Gastroesophageal sphincter (tissue), 4 donors: ENCODE measurements at places on chromosomes 5 and 9.

- H3K27ac ChIP-seq = no peak overlapping the region
- H3K36me3 ChIP-seq = no peaks in the 10 kb centered on the region
- ATAC-seq = no peak
- peaks cover 12% of the 10 kb centered on the region for H3K27me3 ChIP-seq
- no peaks in the 10 kb centered on the region for H3K4me1 ChIP-seq
Measured at GRCh38 chr5:135432113-135432512, 15.0 kb downstream of the DCANP1 start.

DNA sequence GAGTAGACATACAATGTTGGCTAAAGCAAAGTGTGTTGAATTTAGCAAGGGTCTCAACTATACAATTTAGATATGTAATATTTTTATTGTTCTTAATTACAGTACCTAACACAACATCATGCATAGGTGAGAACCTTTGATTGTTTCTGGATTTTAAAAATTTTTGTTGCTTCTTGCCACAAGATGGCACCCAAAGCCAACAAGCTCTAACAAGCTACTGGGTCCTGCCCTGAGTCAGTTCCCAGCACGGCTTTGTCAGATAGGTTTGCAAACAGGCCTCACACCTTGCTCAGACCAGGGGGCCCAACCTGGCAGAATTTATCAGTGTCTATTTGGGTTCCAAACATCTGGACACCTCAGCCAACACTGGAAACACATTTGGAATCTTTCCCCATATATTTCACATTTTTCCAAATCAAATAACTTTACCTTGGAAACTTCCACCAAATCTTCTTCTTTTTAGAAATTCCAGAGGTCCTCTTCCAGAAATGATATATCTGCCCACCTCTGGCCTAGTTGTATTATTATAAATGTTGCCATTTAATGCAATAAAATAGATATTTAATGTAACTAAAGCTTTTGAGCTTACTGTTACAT is 49.5 kb upstream of the EGFLAM start:
- no peak overlapping the region for H3K27ac ChIP-seq
- peaks cover 9% of the 10 kb centered on the region for H3K27me3 ChIP-seq
- H3K36me3 ChIP-seq = no peaks in the 10 kb centered on the region
- no peak for ATAC-seq
- H3K4me1 ChIP-seq = no peaks in the 10 kb centered on the region

GRCh38 chr9:124761710-124762109 is 9.4 kb downstream of the NR6A1 start:
- H3K4me1 ChIP-seq = no peaks in the 10 kb centered on the region
- no peak overlapping the region for H3K27ac ChIP-seq
- peaks cover 98% of the 10 kb centered on the region for H3K27me3 ChIP-seq
- no peak for ATAC-seq

- no peak overlapping the region for H3K4me3 ChIP-seq
- peak overlapping the region; percentile 45 for H3K27ac ChIP-seq
- no peaks in the 10 kb centered on the region for H3K27me3 ChIP-seq
- peaks cover 9% of the 10 kb centered on the region for H3K4me1 ChIP-seq
- ATAC-seq = peak; percentile 89
- peaks cover 69% of the 10 kb centered on the region for H3K36me3 ChIP-seq
Measured at GRCh38 chr5:10400831-10401230, 40.8 kb upstream of the ROPN1L start.

DNA sequence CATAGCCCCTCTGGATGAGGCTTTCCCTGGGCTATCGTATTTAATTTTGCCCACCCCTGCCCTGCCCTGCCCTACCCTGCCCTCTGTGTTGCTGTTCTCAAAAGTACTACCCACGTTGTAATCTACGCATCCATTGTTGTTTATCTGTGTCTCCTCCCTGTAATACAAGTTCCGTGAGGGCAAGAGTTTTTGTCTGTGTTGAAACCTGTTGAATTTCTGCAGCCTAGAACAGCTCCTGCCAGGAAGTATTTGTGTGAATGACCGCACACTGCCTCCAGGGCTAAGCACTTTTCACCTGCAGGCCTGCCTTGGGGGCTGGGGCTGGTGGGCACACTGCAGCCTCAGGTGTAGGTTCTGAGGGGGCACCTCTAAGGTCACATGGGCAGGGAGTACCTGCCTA is 244.8 kb downstream of the HSPA4 start:
- no peaks in the 10 kb centered on the region for H3K4me1 ChIP-seq

DNA sequence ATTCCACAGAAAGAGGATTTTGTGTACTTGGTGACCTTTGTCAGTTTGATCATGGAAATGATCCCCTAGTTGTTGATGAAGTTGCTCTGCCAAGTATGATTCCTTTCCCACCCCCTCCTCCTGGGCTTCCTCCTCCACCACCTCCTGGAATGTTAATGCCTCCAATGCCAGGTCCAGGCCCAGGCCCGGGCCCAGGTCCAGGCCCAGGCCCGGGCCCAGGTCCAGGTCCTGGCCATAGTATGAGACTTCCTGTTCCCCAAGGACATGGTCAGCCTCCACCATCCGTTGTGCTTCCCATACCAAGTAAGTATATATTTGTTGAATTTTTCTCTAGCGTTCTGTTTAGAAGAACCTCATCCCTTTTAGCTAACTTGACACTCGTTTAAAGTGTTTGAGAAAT is 30.0 kb downstream of the RBM27 start:
- no peaks in the 10 kb centered on the region for H3K4me1 ChIP-seq
- H3K36me3 ChIP-seq = peaks cover 2% of the 10 kb centered on the region
- no peaks in the 10 kb centered on the region for H3K27me3 ChIP-seq
- no peak overlapping the region for H3K4me3 ChIP-seq

GRCh38 chr5:172074896-172075295 is 68.5 kb upstream of the FBXW11 start:
- no peak overlapping the region for H3K4me3 ChIP-seq
- no peaks in the 10 kb centered on the region for H3K27me3 ChIP-seq
- H3K27ac ChIP-seq = no peak overlapping the region
- no peaks in the 10 kb centered on the region for H3K36me3 ChIP-seq
- ATAC-seq = no peak
- H3K4me1 ChIP-seq = peaks cover 22% of the 10 kb centered on the region

DNA sequence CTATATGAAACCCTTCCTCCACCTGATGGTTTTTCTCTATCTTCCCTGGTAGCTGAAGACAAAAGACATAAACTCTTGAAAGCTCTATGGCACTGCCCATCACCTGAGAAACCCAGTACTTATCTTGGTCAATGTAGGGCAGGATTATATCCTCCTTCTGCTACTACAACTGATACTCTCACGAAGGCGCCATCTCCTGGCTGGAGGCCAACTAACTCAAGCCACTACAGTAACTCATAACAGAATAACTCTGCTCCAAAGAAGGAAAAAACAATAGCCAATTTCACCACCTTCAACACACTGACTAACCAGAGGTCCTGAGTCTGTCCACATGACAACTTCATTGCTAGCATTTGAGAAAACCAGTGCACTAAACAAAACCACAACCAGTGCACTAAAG is 409.2 kb downstream of the CETN3 start:
- no peaks in the 10 kb centered on the region for H3K36me3 ChIP-seq
- no peaks in the 10 kb centered on the region for H3K27me3 ChIP-seq
- no peak overlapping the region for H3K4me3 ChIP-seq
- H3K27ac ChIP-seq = no peak overlapping the region
- no peaks in the 10 kb centered on the region for H3K4me1 ChIP-seq
